Activated T-cell treated with anti-CD3 and anti-CD28 coated beads, Interleukin-2, amount 50 U/mL, for 4 hours (primary cell): ENCODE measurements at places on chromosomes 2 and 18. TPM values are rescaled to one million over a fixed set of nuclear protein-coding genes. Genes with fewer than 3 reads are reported as not detected.

GRCh38 chr2:147327613-147328012, 517.2 kb upstream of the ACVR2A start:
- no peak for DNase-seq

DNA sequence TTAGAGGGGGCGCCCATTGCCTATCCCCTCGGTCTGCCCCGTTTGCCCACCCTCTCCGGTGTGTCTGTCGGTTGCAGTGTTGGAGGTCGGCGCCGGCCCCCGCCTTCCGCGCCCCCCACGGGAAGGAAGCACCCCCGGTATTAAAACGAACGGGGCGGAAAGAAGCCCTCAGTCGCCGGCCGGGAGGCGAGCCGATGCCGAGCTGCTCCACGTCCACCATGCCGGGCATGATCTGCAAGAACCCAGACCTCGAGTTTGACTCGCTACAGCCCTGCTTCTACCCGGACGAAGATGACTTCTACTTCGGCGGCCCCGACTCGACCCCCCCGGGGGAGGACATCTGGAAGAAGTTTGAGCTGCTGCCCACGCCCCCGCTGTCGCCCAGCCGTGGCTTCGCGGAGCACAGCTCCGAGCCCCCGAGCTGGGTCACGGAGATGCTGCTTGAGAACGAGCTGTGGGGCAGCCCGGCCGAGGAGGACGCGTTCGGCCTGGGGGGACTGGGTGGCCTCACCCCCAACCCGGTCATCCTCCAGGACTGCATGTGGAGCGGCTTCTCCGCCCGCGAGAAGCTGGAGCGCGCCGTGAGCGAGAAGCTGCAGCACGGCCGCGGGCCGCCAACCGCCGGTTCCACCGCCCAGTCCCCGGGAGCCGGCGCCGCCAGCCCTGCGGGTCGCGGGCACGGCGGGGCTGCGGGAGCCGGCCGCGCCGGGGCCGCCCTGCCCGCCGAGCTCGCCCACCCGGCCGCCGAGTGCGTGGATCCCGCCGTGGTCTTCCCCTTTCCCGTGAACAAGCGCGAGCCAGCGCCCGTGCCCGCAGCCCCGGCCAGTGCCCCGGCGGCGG, 1.7 kb downstream of the MYCN start:
- DNase-seq, result no peak

GRCh38 chr2:41963661-41964525, 83.9 kb upstream of the PKDCC start:
- no peak for DNase-seq

DNA sequence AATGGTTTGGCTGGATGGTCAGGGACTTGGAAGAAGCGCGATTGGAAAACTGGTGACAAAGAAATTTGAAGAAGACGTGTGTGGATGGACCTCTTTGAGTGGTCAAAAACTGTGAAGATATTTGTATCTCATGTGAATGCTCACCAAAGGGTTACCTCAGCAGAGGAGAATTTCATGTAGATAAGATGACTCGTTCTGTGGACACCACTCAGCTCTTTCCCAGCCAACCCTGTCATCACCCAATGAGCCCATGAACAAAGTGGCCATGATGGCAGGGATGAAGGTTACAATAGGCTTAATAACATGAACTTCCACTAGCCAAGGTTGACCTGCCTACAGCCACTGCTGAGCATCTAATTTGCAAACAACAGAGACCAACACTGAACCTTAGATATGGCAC, 248.3 kb downstream of the KCNE4 start:
- no peak for DNase-seq

GRCh38 chr2:200993097-200993496, 29.6 kb upstream of the ORC2 start:
- no peak for DNase-seq

The ASXL3 gene
- not detected for total RNA-seq

DNA sequence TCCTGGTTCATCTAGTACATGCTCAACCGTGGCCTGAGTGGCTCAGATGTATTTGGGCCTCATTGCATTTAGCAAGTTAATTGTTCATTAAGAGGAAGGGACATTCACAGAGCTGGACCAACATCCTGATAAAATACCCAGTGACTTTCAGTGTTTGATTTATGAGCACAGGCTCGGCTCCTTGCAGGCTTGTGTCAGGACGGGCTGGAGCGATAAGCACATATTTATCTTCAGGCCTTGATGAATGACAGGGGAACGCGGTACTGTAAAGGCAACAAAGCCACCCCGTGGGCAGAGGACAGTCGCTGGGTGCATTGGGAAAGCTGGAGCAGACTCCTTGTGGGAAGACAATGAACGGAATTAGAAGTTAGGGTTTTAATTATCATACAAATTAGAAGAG, 548.6 kb upstream of the HS6ST1 start:
- DNase-seq, result no peak

DNA sequence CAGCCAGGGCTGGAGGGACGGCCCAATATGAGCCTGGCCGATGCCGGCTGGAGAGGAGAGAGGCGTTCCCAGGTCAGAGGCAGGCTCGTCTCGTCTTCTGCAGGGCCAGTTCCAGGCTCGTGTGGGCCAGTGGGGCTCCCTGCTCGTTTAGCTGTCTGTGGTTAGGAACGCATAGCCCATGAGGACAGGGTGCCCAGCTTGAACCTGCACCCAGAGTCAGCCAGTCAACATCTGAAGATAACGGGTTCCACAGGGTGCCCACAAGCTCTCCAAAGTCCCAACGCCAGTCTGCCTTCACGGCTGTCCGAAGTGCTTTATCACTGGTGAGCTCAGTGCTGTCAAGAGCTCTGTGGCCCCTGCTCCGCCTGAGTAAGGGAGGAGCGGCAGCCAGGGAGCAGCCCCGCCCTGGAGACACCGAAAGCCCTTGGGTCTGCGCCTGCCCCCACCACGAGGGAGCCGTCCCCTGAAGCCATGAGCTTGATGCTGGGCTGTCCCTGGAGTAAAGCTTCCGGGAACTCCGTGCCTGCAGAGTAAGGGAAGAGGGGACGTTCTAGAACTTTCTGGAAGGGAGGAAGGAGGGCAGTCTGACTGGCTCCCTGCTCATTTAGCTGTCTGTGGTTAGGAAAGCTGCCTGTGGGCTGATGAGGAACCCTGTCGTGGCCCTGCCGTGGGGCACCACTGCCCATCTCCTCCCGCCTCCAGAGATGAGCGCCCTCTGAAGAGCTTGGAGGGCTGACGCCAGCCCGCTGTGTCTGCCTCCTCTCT, 2.7 kb upstream of the HSBP1L1 start:
- no peak for DNase-seq

DNA sequence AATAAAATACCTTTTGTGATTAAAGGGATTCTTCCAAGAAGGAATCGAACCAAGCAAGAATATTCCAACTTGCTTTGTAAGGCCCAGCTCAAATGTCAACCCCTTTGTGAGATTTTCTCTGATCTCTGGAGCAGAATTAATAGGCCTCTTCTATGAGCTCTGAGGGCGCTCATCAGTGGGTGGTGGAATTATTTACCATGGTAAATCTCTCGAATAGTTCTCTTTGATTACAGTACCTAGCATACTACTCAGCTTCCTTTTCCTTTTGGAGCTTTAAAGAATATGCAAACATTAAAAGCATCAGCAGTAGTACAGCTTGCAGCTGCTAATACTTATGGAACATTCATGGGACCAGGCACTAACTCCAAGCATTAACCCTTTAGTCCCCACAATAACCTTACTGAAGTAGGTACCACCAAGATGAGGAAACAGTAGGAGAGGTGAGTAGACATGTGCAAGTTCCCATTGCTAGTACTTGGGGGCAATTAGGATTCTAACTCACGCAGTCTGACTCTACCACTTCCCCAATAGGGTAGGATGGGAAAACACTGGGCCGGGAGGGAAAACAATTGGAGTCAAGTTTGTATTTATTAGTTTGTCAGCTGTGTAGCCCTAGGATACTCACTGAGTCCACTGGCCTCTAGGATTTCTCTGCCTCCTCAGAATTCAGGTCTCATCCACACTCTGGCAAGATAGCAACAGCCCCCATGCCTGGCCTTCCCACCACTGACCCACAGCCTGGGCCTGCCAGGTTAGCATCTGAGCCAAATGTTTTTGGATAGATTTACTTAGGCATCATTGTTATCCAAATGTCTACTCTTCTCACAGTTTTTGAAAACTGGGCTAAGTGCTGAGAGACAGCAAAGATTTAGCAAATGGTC, 21.7 kb downstream of the ADD2 start:
- no peak for DNase-seq

The NT5C1B gene
- total RNA-seq, result not detected

DNA sequence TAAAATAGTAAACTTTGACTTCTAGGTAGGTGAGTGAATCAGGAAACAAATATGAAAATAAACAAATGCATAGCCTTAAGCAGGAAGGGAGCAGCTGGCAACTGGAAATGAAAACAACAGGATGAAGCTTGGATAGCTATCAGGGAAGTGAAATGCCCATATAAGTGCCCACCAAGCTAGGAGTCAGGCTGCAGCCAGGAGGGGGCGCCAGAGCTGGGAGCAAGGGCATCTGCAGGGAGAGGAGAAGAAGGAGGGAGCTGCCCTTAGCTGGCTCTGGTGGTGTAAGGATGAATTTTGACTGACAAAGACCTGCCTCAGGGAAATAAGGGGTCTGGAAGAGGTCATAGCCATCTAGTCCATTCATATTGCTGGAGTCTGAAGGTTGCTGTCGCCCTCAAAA, 298.3 kb downstream of the TDRD15 start:
- no peak for DNase-seq

GRCh38 chr2:201196003-201196402, 13.1 kb downstream of the CASP10 start:
- no peak for DNase-seq

DNA sequence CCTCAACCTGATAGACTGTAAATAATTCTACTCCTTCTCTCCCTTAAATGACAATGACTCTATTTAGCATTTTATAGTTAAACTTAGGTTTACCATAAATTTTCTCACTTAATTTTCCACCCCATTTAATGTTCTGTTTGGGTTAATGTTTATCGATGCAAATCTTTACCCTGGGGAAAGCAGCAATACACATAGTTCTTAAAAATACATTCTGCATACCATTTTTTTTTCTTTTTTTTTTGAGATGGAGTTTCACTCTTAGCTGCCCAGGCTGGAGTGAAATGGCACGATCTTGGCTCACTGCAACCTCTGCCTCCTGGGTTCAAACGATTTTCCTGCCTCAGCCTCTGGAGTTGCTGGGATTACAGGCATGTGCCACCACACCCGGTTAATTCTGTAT, 14.0 kb downstream of the STAM2 start:
- DNase-seq, result no peak

DNA sequence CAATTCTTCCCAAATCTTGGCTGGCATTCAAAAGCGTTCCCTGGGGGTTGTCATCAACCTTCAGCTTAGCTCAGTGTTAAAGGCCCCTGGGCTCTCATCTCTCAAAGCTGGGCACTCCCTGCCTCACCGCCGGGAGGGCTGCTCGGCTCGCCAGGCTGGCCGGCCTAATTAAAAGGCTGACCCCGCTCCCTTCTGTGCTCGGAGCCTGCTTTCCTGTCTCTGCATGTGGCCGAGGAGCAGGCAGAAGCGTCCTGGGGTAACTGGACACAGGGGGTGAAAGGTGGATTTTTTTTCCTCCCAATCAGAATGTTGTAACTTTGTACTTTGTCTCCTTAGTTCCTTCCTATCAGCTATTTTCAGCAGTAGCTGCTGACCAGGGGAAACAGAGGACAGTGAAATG, 231.1 kb downstream of the GBX2 start:
- no peak for DNase-seq

The NAT8 gene
- not detected for total RNA-seq

- no peak for DNase-seq
These were observed 31.1 kb upstream of the INHBB start for GRCh38 chr2:120314690-120315366.

- DNase-seq, result no peak
These were observed 369.0 kb upstream of the KCNJ3 start for GRCh38 chr2:154329510-154329909.

The C2orf42 gene
- total RNA-seq, result 20.1 TPM

DNA sequence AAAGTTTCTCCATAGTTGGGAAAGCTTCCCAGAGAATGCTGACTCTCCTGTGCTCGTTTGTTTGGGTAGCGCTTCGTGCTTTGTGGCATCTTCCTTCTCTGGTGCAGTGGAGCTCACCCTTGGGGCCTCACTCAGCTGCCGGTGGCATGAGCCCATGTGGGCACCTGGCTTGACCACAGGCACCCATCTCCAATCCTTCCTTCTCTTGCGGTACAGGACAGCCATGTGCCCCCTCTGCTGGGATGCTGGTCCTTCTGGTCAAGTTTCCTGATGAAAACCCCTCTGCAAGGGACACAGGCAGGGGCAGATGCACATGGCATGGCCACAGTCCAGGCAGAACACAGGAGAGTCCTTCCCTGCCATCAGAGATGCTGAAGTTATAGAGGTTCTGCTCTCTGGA, 555.9 kb upstream of the HS6ST1 start:
- DNase-seq, result no peak

GRCh38 chr18:11828786-11829432, 22.3 kb upstream of the CHMP1B start:
- DNase-seq, result no peak

The CNNM4 gene
- 6.4 TPM for total RNA-seq

- DNase-seq, result no peak
These were observed 86.5 kb downstream of the STK39 start for GRCh38 chr2:168160897-168161296.

The PSMA8 gene
- 0.87 TPM for total RNA-seq

The MAP4K3 gene
- 14.3 TPM for total RNA-seq

DNA sequence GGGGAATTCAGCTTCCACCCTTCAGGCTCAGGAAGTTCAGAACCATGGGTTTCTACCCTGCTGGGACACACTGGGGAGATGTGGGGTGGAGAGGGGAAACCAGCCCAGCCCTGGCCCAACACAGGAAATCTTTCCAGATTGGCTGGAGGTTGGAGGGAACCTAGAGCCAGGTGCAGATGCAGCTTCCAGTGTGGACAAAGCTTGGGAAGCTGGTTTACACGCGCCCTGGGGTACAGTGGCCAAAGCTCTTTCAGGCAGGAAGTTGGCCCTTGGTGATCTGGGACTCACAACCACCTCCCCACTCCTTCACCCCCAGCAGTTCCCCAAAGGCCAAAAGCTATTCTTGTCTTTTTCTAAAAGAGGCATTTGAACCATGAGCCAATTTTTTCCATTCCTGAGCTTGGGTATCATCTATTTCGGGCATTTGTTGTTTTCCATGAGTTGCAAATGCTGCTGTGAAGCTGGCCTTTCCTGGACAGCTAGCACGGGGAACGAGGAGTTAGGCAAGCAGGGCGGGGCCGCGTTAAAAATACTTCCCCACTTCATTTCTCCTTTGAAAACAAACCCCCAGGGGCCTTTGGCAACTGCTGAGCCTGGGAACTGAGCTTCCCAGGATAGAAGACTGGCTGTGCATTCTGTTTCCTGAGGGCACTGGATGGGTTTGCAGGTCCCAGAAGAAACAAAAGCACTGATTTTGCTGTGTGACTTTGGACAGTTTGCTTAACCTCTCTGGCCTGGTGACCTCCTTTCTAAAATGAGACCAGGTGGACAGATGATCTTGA, 3.1 kb upstream of the ARID5A start:
- DNase-seq, result no peak

DNA sequence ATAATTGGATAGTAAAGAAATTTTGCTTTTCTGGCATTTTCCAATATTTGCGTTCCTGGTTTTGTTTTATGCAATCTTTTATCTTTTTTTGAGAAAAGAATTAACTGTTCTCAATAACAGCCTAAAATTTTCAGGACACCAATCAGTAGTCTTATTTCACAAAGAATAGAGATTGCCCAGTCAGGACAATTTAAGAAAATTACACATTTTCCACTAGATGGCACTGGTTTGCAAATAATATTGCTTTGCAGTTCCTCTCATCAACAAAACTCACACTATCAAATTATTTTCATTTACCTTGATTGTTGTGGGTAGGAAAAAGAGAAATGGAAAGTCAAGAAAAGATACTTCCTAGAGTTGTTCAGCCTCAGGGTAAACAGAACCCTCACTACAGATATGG, 2.4 kb upstream of the RBM45 start:
- DNase-seq, result no peak

The RNF25 gene
- 34.6 TPM for total RNA-seq

- DNase-seq, result no peak
These were observed 301.6 kb downstream of the SLC8A1 start for GRCh38 chr2:40150266-40150665.
